ENCODE measurements at places on chromosomes 5 and 9.
A peak's percentile ranks its signal among the peaks of the same experiment; 100 is the strongest.

GRCh38 chr9:75601280-75601679 is 289.2 kb upstream of the PCSK5 start:
- no peak for DNase-seq

GRCh38 chr5:173050791-173051190 is 5.4 kb upstream of the CREBRF start:
- no peak for DNase-seq

DNA sequence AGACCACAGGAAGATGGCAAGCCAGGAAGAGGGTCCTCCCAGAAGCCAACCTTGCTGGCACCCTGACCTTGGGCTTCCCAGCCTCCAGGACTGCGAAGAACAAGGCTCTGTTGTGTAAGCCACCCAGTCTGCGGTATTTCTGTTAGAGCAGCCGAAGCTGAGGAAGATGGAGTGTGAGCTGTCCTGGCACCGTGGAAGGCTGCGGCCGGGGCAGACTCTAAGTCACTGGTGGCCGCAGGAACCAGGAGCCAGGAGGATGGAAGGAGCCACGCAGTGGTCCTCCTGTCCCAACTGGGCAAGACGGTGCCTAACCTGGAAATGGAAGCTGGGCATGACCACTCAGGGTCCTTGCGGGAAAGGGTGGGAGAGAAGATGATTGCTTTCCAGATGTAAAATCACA is 89.1 kb downstream of the ZNF354C start:
- DNase-seq, result peak; percentile 44

DNA sequence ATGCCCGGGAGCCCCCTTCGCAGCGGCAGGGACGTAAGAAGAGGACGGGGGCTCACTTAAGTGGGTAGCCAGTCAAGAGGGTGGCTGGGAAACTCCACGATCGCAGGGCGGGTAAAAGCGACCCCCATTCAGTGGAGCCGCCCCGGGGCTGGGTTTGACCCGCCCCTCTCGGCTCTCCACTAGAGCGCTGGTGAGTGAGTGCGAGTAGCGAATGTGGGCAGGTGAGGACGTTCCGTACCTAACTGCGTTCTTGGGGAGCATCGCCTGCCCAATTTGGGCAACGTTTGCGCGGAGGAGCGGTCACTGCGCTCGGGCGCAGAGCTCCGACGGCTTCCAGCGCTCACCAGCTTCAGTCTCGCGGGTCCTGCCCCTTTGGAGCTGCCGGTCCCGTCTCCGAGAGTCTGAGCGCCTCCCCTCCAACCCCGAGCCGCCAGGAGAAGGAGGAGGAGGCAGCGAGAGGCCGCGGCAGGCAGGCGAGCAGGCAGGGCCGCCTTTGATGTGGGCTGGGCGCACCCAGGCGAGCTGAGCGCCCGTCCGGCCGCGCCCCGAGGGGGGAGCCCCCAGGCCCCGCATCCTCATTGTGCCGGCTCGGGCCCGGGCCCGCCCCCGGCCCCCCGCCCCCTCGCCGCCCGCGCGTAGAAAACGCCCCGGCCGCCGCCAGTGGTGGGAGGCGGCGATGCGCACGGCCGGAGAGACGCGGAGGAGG is at the start of gene FGF18:
Gene FGF18, plus strand, starts transcription at position 666 of the 706 bp plus-strand sequence. CDS start 553 bp downstream, outside the sequence.
- peak; percentile 75 for DNase-seq

GRCh38 chr9:72424131-72424530 is 59.1 kb upstream of the ZFAND5 start:
- DNase-seq, result no peak

DNA sequence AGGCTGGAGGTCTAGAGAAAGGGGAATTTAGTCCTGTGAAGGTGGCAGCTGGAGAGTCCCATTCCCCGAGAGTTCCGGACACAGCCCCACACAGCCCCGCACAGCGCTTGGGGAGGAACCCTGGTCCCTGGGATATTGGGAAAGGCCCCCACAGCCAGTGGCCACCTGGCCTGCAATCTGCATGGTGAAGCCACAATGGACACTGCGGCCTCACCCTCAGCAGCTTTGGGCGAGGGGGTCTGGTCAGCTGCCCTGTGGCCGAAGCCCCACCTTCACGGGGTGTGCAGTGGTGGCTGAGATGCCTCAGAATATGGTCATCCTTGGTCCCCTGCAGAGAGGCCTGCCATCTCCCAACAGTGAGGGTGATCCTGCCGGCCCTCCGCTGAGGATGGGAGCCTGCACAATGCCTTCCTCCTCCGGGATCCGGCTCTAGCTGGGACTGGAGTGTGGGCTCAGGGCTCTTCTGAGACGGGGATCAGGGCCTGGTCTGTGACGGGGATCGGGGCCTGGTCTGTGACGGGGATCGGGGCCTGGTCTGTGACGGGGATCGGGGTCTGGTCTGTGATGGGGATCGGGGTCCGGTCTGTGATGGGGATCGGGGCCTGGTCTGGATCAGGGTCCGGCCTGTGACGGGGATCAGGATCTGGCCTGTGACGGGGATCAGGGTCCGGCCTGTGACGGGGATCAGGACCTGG is 33.3 kb upstream of the TMEM250 start:
- peak; percentile 15 for DNase-seq
